ENCODE measurements at places on chromosomes 16 and 17.

GRCh38 chr17:63926164-63926563 is 6.0 kb downstream of the CD79B start:
- no peak overlapping the region for H3K4me3 ChIP-seq
- H3K27ac ChIP-seq = no peak overlapping the region
- H3K27me3 ChIP-seq = no peaks in the 10 kb centered on the region
- peaks cover 13% of the 10 kb centered on the region for H3K4me1 ChIP-seq
- no peaks in the 10 kb centered on the region for H3K36me3 ChIP-seq
- DNase-seq = no peak

DNA sequence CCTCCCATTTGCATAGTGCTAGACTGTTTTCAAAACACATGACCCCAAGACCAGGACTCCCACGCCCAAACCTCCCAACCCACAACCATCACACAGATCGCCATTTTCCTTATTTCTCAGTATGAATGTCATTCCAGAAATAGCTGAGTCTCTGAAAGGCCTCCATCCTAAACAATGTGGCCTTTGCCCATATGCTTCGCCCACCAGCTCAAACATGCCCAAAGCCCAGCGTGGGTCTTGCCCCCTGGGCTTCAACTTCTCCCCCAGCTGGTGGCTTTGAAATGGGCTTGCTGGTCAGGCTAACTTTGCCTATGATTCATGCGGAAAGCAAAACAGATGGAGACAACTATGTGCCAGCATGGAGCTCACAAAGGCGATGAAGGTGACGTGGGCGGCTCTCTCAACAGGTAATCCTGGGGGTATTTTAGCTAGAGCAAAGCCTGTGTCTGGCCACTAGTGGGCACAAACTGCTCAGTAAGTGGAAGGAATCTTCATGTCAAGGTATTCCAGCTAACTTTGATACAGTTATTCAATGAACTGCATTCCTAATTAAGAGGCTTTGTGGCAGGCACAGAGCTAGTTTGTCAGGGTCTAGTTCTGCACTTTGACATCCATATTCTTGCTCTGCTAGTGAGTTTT is 17.1 kb downstream of the PMP22 start:
- H3K4me1 ChIP-seq = no peaks in the 10 kb centered on the region
- H3K36me3 ChIP-seq = peaks cover 4% of the 10 kb centered on the region
- peaks cover 8% of the 10 kb centered on the region for H3K27me3 ChIP-seq
- no peak overlapping the region for H3K27ac ChIP-seq

DNA sequence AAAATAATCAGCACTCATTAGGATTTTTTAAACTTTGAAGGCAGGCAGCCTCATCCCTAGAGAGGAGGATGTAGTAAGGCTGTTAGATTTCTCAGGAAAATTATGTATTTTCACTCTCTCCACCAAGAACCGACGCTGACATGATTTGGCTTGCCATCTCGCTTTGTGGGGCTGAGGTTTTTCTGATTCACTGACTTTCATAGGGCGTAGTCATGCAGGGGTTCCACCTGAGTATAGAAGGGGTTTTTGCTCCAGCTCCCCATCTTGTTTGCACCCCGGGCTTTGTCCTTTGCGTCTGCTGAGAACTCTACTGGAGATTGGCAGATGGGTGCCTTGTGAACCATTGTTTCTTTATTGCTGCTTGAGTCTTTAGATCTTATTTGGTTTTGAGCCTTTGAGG is 20.2 kb downstream of the TOM1L1 start:
- no peak overlapping the region for H3K4me3 ChIP-seq
- no peaks in the 10 kb centered on the region for H3K36me3 ChIP-seq
- no peaks in the 10 kb centered on the region for H3K4me1 ChIP-seq
- no peak for DNase-seq

DNA sequence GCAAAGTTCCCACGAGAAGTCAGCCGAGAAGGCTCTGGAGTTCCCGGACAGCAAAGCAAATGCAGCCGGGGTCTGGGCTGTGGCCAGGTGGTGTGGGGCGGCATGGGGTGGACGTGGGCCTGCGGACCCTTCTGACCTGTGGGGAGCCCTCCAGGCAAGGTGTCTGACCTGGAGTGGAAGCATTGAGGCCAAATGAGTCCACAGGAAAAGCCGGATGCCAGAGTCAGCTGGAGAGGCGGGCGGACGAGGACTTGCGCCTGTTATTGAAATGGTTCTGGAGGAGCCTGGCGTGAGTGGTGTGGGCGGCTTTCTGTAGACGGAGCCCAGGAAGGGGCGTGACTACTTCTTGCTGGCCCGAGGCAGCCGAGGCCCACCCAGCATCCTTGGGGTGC is 50.5 kb upstream of the ZNF750 start:
- no peaks in the 10 kb centered on the region for H3K27me3 ChIP-seq
- no peak for DNase-seq
- peaks cover 38% of the 10 kb centered on the region for H3K4me1 ChIP-seq
- peaks cover 7% of the 10 kb centered on the region for H3K36me3 ChIP-seq
- peak overlapping the region; percentile 16 for H3K27ac ChIP-seq
- H3K4me3 ChIP-seq = no peak overlapping the region

DNA sequence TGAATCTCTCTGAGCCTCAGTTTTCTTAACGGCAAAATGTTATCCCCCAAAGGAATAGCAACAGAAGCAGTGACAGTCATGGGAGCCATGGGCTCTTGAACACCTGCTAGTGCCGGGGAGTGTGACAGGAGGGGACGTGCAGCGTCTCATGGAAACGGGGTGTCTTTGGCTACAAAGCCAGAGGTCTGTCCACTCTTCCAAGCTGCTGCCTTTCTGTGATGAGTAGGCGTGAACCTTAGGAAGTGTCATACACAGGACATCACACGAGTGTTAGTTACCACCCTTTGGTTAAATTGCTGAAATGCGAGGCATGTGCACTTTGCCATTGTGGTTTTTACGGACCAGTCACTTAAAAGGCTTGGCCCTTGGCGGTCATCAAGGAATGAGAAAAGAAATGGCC is 93.4 kb downstream of the IRF8 start:
- peaks cover 4% of the 10 kb centered on the region for H3K36me3 ChIP-seq
- DNase-seq = no peak
- H3K27me3 ChIP-seq = peaks cover 69% of the 10 kb centered on the region

DNA sequence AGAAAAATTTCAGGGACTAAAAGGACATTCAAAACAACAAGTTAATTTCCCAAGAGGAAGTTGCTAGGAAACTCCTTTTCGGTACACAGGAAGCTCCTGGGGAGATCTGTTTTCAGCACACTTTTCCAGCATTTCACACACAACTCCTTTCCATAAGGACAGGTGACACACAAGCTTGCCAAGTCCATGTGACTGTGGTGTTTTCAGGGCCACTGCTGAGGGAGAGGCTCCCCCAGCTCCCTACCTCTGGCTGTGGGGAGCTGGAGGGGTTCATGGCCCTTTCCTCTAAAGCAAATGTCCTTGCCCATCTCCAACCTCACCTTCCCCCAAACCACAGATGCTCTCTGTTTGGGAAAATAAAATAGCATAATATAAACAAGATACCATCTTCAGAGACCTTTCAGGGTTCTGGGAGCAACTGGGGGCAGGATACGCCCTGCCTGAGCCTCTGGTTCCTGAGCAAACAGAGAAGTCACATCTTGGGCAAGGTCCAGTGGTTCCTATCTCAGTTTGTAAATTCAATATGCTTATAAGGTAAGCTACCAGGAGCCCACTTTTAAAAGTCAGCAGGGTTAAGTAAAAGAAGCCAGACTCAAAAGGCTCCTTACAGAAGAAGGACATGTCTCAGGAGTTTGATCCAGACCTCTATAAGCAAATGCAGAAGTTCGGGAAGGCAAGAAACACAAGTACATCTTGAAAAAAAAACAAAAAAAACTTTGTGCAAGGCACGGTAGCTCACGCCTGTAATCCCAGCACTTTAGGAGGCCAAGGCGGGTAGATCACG is 3.0 kb downstream of the PDZD9 start:
- H3K36me3 ChIP-seq = no peaks in the 10 kb centered on the region
- peaks cover 10% of the 10 kb centered on the region for H3K4me1 ChIP-seq
- no peak for DNase-seq
- H3K4me3 ChIP-seq = no peak overlapping the region
- no peaks in the 10 kb centered on the region for H3K27me3 ChIP-seq

Measured in T-helper 17 cell (primary cell).